Hypothalamus (tissue), 51 donors: ENCODE measurements at places on chromosomes 16 and 17.

- DNase-seq: no peak
These were observed 72.2 kb downstream of the SSH2 start for GRCh38 chr17:29857823-29858222.

- no peak for DNase-seq
These were observed 89.1 kb downstream of the TBC1D16 start for GRCh38 chr17:79946352-79947231.

DNA sequence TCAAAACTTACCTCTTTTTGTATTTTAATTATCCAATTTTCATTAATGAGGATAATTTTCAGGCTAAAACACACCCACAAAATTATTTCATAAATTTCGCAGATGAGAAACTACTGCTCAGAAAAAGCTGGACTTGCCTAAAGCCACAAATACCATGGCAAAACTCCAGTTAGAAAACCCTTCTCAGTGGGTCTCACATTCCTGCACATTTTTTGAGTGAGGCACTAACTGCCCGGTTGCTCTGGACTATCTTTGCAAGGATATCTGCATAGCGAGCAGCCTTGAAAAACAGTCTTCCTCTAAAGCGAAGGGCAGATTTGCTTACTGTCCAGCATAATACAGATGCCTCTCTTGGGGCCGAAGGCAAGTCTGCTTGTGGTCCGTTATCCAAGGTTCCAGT, 9.8 kb downstream of the MPHOSPH6 start:
- no peak for DNase-seq

GRCh38 chr16:86297866-86298757, 212.2 kb upstream of the FOXF1 start:
- no peak for DNase-seq
